ENCODE measurements at places on chromosomes 11 and 22.

- DNase-seq = no peak
These were observed 338.6 kb downstream of the SHANK2 start for GRCh38 chr11:70913715-70914231.

DNA sequence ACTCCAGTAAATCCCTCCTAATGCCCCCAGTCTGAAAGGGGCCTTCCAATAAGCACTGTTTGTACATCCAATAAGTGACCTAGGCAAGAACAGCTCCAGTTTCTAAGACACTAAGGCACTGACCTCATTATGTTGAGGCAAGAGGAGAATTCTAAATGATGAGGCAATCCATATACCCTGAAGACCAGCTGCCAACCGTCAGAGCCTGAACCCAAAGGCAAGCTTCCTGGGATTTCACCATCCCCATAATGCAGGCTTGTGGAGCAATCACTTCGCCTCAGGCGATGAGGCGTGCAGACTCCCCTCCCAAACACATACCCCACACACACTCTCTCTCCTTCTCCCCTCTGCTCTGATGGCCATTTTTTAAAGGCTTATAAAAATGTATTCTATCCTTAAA lies 49.5 kb downstream of the LGR4 start:
- no peak for DNase-seq

- DNase-seq = no peak
These were observed 4.3 kb upstream of the FLI1 start for GRCh38 chr11:128689591-128689947.

GRCh38 chr22:29609139-29609538 lies 5.7 kb downstream of the NF2 start:
- DNase-seq = no peak

DNA sequence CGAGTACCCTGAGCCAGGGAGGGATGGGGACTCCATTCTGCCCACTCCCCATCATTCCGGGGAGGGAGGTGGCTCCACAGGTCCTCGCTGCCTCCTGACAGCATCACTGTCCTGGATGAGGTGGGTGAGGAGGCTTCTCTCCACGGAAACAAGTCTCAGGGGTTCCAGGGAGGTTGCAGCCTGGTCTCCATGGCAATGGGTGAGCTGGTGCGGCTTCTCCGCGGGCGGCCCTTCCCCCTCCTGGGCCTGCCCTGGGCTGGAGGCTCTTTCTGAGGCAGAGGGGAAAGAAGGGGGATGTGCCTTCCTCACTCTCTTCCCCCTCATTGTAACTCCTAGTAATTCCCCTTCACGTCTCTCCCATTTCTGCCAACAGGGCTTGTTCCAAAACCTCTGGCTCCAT lies 37.1 kb upstream of the PARVG start:
- no peak for DNase-seq

DNA sequence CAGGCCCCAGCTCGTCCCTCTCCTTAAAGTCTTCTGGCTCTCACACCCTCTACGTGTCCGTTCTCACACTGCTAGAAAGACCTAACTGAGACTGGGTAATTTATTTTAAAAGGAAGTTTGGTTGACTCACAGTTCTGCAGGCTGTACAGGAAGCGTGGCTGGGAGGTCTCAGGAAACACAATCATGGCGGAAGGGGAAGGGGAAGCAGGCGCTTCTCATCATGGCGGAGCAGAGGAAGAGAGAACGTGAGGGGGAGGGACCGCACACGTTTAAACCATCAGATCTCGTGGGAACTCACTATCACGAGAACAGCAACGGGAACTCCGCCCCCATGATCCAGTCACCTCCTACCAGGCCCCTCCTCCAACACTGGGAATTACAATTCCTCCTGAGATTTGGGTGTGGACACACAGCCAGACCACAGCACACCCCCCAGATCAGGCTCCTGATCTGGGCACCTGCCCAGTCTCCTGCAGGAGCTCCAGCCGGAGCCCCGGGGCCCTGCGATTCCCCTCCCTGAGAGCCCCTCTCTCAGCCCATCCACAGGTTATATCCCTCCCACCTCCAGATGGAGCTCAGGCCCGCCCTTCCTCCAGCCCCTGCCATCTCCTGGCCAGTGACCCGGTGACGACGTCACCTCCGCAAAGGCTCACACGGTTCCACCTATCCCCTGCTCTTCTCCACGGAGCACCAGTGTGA lies 170.2 kb downstream of the BRD1 start:
- peak; percentile 76 for DNase-seq

DNA sequence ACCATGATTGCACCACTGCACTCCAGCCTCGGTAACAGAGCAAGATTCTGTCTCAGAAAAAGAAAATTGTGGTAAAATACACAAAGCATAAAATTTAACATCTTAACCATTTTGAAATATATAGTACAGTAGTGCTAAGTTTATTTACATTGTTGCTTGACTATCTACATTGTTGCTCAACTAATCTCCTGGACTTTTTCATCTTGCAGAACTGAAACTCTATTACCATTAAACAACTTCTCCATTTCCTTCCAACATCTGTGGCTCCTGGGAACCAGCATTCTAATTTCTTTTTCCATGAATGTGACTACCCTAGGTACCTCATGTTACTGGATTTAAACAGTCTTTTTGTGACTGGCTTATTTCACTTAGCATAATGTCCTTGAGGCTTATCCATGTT lies 13.5 kb upstream of the VWA5A start:
- DNase-seq = no peak

DNA sequence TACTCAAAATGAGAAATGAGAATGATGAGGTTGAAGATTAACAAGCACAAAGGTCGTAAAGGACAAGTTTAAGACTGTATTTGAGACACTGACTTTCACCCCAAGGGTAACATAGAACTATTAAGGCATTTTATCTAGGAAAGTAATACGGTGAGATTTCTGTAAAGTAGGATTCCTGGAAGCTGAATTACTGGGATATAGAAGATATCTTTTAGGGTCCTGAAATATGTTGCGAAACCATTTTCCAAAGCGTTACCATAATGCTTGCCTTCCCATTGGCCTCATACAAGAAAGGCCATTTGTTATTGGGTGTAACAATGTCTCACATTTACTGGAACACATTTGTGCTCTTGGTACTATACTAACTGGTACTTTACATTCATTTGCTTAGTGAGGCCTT lies 1185.9 kb upstream of the TENM4 start:
- DNase-seq = no peak

DNA sequence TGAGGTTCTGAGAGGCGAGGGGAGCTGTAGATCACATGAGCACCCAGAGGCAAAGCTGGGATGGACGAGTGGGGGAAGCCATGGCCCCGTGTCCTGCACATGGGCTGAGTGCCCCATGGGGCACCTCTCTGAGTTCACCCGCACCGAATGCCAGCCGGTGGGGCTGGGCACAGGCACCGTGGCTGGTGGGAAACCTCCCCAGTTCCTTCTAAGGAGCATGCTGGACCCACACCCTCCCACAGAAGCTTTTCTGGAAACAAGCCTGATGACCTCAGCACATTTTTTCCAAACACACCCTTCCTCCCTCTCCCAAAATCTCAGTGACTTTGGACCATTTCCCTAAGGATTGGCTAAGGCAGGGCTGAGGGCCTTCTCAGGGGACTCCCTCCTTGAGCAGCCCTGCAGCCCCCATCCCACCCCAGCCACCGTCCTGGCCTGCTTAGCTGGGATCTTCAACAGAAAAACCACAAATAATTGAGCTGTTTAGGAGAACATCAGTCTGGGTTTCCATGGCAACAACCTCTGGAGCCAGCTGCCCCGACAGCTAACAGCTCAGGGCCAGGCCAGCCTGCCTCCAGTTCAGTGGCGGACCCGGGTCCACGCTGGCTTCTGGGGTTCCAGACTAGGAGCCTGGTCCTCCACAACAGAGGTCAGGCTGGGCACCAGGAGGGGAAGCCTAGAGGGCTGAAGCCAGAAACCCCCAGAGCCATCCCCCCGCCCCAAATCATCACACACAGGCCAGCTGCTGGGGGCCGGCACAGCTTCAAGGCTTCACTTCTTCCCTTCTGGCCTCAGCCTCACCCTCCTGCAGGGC lies 18.1 kb upstream of the LINC01488 start:
- DNase-seq = no peak

DNA sequence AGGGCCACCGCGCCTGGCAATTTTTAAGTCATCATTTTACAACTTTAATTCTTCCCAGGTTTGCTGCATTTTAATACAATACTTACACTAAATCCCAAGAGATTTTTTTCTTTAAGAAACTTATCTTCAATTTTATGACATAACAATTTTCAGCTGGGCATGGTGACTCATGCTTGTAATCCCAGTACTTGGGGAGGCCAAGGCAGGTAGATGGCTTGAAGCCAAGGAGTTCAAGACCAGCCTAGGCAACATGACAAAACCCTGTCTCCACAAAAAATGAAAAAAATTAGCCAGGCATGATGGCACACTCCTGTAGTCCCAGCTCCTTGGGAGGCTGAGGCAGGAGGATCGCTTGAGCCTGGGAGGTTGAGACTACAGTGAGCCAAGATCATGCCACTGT lies 38.8 kb downstream of the CLDN25 start:
- no peak for DNase-seq

- DNase-seq = no peak
These were observed 55.4 kb downstream of the PDE2A start for GRCh38 chr11:72618803-72619202.

- DNase-seq = no peak
These were observed 23.6 kb downstream of the HIRA start for GRCh38 chr22:19407649-19408606.

- no peak for DNase-seq
These were observed 53.4 kb downstream of the SCGB1A1 start for GRCh38 chr11:62472063-62472884.

GRCh38 chr11:44267006-44267749 lies 42.8 kb downstream of the ALX4 start:
- no peak for DNase-seq

DNA sequence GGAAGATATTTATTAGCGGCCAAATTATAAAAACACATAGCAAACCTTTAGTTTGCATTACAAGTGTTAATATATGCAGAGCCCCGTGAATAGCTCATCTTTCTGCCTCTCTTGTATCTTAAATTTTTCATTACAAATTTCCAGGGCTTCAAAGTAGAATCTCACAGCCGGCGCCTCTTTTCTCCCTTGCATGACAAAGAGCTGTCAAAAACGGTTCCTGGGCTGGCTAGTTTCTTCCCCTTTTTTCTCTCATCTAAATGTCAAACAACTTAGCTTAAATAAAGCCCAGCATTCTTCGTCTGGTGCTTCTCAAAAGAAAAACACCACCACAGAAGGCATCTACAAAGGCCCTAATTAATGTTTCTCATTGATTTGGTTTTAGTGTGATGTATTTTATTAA lies 253.0 kb downstream of the INSC start:
- no peak for DNase-seq

- DNase-seq = no peak
These were observed 389.1 kb downstream of the AASDHPPT start for GRCh38 chr11:106466521-106467080.

DNA sequence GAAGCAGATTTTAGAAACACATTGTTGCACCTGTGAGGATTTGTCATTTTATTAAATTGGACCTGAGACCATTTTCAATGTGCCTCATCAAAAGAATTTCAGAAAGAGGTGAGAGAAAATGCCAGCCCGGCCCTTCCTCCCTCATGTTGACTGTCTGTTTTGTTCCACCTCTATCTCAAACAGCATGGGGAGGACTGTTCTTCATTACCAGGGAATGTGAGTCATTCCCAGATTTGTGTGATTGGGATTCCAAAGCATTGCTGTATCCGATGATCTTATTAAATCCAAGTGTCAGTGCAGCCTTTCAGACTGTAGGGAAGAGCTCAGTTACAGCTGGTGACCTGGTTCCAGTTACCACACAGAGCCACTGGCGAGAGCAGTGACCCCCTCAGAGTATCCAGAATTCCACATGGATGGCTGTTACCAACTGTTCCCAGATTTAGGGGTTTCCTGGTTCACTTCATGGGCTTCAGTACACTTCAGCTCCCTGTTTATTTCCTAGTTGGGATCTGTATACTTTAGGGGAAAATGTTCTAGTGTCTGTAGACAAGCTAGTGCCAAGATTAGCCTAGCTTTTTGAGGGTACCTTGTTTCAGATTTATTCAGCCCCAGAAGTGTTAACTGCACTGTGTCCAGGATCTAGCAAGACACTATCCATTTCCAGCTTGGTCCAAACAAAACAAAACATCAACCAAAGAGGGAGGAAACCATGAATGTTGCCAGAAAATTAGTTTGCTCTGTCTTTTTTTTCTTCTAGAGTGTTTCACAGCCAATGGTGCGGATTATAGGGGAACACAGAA lies 20.9 kb downstream of the KREMEN1 start:
- no peak for DNase-seq

- no peak for DNase-seq
These were observed 21.3 kb upstream of the GRAMD4 start for GRCh38 chr22:46598737-46599424.

- no peak for DNase-seq
These were observed 44.0 kb downstream of the MRTFA start for GRCh38 chr22:40592352-40593113.

GRCh38 chr22:24208012-24208749 lies 26.9 kb downstream of the SUSD2 start:
- DNase-seq = no peak

- no peak for DNase-seq
These were observed 47.2 kb downstream of the DBX1 start for GRCh38 chr11:20113149-20113438.

GRCh38 chr11:35250621-35251020 lies 111.7 kb downstream of the CD44 start:
- no peak for DNase-seq

DNA sequence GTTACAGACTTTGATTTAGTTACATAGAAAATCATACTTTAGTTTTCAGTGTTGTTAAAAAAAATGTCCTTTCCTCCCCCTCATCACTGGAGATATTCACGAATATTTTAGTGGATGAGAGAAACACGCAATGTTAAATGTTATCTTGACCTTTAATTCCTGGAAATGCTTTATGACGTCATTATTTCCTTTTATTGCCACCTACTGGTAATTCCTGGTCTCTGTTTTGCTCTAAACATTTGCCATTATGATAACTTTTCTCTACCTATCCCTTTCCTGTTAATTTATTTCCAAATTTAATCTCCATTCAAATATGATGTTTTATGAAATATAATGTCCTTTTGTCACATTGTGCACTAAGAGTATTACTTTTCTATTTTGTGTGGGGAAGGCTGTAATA lies 770.6 kb downstream of the FAM181B start:
- no peak for DNase-seq
